Fibroblast of the conjunctiva (primary cell): ENCODE measurements at places on chromosomes 1 and 21.

DNA sequence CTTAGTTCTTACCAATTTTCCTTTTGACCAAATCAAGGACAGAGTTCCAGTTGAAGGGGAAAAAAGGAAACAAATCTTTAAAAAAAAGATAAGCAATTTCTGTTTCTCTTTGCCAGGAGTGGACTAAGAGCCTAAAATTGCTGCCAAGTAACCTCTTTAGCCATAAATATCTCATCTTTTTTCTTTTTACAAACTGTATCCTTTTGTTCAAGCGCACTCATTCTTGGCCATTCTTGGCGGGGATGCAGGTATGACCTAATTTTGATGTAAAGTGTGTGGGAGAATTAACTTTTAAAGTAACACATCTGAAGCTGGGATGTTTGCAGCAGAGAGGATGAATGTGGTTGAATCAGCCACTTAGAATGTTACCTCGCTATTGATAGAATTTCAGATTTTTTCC lies 13.4 kb upstream of the KIF1B start:
- DNase-seq = no peak

- DNase-seq = peak; percentile 33
Observed at GRCh38 chr1:53949023-53949990, 3.2 kb downstream of the LRRC42 start.

DNA sequence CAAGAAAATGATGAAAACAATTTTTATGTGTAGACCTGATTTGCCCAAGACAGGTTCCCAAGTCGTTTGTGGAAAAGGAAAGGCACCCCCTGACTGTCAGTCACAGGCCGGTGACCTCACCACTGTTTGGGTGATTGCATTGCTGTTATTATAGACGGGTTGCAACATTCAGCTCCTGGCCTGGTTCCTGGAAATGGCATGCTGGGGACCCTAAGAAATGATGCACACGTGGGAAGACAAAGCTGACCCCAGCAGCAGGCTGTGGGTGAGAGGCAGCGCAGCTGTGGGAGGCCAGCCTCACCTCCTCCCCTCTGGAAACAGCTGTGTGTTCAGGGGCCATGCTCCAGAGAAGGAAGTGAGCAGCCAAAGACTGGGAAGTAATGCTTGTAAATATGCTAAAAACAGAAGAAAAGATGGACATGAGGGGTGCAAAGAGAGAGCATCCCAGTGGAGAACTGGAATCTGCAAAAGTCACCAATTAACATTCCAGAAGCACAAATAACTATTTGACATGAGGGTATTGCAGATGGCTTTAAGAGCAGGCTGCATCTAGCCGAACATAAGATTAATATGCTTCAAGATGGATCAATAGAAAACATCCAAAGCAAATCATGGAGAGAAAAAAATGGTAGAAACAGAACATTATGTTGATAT lies 23.4 kb upstream of the ABCG1 start:
- peak; percentile 34 for DNase-seq

GRCh38 chr1:201583663-201584062 lies 44.7 kb downstream of the NAV1 start:
- DNase-seq = no peak

DNA sequence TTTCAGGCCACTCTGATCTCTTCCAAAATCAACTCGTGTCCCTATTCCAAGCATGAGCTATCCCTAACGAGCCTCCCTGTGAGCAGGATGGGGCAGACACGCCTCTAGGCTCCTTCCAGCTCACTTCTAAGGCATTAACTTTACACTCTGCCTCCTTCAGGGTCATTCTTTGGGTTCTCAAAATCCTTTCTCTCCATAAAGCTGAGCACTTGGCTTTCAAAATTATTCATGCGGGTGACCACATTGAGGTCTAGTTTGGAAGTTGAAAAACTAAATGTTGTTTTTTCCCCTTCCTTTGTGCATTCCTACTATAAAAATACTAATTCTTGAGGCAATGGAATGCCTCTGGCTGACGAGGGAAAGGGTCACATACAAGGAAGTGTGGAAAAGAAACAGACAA lies 33.5 kb upstream of the BMP8B start:
- DNase-seq = no peak

- no peak for DNase-seq
Observed at GRCh38 chr21:29193072-29193471, 62.6 kb downstream of the MAP3K7CL start.

DNA sequence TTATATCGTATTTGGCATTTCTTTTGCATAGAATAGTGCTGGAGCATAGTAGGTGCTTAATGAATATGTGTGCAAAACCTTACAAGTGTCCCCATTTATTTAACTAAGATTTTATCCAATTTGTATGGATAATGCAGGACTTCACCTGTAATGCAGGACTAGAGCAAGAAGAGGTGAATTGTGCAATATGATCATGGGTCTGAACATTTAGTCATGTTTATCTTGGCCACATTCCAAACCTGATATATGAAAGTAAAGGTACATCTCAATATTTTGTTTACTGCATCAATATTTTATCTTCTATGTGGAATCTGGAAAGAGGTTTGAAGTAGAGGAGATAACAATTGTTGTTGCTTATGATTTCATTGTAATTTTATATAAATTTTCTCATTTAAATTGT lies 1626.7 kb upstream of the B3GALT2 start:
- no peak for DNase-seq
